ENCODE measurements at places on chromosomes 7 and 10.

- no peak for DNase-seq
Measured at GRCh38 chr7:126979722-126980121, 273.0 kb downstream of the GRM8 start.

- DNase-seq = no peak
Measured at GRCh38 chr7:30263090-30263710, 21.2 kb upstream of the ZNRF2 start.

GRCh38 chr7:70114806-70115205 lies 516.5 kb downstream of the AUTS2 start:
- no peak for DNase-seq

DNA sequence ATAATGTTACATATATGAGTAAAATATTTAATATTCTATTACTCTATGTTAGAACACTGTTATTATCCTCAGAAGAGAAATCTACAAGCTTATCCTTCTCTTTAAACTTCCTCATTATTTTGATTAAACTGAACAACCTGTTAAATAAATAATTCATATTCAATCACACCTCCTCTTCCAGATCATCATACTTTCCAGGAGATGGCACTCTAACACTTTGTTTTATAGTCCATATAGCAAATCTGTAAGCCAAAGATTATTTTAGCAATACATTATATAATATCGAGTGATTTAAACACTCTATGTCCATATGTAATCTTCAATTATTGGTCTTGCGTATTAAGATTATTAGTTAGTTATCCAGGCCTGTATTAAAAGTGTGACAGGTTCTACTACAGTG lies 694.1 kb downstream of the ANKRD7 start:
- DNase-seq = peak; percentile 7

GRCh38 chr10:43041422-43042342 lies 35.2 kb upstream of the RET start:
- DNase-seq = no peak

- DNase-seq = no peak
Measured at GRCh38 chr10:3056280-3057037, 10.9 kb upstream of the PFKP start.

- no peak for DNase-seq
Measured at GRCh38 chr7:123244768-123245167, 45.0 kb upstream of the SLC13A1 start.

GRCh38 chr7:74228951-74229900 lies 19.4 kb downstream of the LAT2 start:
- no peak for DNase-seq

GRCh38 chr7:8390262-8390626 lies 43.2 kb upstream of the NXPH1 start:
- no peak for DNase-seq

DNA sequence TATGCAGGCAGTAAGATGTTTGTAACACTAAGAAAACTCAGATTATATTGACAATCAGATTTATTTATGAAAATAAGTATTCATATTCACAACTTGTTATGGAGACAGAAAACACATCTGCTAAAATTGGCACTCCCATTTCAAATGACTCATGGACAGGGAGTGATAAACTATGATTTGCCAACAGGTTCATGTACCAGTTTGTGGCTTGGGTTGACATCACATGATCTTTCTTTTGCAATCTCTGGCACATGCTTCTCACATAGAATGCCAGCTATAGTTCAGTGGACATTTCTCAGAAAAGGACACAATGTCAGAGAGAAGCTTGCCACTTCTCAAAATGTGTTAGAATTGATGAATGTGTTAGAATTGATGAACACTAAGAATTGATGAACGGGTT lies 663.2 kb upstream of the ANKRD30A start:
- DNase-seq = peak; percentile 12

DNA sequence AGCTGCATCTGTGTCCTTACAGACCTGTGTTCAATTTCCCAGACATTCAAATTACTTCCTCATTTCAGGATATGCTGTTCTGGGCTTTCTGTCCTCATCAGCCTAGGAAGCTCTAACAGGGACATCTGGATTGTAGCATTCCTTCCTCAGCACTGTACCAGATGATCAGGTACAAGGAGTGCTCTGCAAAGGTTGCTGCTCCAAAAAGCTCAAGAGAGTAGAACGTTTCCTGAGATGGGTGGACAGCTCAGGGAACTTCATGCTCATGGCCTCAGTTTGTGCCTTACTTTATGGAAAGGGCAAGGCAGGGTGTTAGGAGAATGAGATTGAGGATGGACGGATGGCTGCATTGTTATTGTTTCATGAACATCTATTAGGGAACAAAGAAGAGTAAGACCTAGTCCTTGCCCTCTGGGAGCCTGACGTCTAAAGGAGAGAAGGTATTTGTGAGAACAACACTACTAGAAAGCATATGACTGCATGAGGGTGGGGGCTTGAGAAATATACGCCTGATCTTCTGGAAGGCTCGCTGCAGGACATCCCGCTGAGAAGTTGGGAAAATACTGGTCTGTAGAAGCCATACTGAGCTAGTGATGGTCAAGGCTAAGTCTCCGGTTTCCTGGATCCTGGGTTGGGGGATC lies 10.5 kb upstream of the ZNF212 start:
- no peak for DNase-seq

DNA sequence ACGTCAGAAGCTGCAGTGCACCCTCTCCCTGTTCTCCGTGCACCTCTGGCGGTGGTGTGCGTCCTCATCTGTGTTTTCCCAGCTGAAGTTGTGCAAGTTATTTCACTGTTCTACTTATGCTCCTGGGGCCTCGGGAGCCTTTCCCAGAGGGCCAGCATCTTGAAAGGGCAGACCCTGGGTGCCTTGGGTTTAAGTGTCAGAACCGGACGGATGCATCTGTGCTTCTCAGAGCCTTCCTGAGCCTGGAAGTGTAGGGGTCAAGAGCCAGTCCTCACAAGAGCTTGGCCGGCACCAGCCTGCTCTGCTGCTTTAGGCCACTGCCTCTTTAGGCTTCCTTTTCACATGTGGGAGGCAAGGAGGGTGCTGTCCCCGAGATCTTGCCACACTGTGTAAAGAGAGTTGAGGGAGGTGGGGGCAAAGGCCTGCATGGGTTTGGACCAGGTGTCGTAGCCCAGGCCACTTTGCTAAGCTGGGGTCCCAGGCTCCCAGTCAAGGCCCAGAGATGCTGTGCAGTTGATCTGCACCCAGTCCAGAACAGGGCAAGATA lies 128.9 kb upstream of the NPS start:
- DNase-seq = no peak

DNA sequence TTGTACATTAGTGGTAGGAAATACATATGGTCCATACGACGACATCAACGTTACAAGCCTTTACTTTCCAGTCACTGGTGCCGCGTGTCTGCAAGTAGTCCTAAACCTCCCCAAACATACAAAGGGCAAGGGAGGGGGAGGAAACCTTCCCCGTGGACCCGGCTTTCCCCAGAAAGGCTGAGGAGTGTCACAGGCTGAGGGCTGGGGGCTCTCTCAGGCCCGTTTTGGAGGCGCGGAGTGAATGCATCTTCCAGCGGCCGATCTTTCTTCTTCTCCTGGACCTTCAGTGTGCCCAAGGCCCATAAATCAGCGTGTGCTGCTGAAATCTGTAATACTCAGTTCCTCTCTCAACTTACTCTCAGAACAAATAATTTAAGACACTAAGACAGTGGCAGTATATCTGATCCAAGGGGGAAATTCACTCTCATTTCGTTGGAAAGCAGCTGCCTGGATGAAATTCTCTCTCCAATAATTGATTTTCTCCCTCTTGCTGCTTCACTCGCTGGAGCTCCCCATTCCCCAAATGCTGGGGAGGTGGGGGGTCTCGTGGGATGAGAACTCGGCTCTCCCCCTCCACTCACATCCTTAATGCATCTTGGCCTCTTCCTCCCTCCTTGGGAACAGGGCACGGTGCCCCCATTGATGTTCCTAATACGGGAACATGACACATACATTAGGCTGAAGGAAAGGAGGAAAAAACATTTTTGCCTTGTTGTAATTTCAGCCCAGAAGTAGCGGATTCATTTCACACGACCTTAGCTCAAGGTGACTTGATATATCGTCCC lies 126.1 kb downstream of the ADARB2 start:
- DNase-seq = no peak

DNA sequence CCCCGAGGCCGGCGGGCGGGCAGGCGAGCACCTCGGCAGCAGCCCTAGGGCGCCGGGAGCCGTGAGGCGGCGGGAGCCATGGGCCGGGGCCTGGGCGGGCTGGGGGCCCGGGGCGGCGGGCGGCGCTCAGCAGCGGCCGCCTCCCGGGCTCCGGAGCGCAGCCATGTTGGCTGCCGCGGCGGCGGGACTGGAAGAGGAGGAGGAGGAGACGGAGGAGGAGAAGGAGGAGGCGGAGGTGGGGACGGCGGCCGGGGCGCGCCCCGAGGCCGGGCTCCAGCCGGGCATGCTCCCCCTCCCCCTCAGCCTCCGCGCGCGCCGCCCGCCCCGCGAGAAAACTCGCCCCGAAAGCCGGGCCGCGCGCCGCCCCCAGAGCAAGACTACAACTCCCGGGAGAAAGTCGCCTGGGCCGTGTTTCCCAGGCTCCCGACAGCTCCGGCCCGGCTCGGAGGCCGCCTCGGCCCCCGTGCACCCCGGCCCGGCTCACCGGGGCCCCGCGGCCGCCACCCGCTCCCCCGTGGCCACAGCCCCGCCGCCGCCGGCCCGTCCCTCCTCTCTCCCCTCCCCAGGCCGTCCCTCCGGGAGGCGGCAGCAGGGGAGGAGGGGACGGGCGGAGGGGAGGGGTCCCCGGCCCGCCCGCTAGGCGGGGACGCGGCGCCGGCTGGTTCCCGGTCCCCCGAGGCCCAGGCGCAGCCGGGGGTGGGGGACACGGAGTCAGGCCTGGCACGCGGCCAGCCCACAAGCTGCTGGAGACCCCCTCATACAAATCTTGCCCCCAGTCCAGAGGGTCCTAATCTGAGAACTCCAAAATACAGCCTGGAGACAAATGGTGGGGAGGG lies at the start of gene DLG5:
Gene DLG5, minus strand, starts transcription at position 190 of the 836 bp plus-strand sequence. CDS start 235 bp downstream, outside the sequence.
- DNase-seq = no peak

DNA sequence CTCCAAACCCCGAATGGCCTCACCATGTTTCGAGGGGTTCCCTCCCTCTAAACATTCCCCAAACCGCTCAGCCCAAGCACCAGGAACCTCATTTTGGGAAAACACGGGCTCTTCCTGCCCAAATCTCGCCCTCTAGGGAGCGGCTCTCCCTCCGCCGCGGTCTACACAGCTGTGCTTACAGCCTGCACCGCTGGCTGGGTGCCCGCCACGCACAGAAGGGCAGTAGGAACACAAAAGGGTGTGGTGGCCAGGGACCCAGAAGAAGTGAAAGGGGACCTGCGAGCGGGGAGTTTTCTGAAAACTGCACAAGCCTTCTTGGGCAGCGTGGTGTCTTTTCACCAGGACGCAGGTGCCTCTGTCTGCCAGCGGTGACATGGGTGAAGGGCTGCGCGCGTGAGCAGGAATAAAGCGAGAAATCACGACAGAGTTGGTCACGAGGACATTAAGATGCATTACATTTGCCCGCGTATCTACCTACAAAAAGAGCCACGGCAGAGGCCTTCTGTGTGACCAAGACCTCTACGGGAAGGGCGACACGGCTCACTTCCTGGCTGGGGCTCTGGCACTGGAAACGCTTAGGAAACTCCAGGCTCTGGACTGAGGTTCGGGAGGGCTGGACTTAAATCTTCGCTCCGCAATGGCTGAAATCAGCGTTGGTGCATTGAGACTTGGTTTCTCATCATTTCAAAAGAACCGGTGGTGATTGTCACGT lies 171.7 kb downstream of the LSM5 start:
- no peak for DNase-seq

DNA sequence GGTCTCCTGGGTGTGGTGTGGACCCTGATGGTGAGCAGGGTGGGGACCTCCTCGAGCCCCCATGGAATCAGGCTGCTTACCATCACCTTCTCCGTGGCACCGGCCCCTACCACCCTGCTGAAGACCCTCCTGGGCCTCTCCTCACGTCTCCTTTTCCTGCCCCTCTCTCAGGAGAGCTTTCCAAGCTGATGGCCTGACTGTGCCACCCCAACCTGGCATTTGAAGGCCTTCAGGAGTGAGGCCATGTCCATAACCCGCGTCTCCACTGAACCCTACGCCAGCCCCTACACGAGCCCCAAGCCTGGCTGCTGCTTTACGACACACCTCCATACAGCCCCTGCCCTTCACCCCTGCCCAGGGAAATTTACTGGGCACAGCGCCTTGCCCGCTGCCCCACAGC lies 55.4 kb downstream of the ZRANB1 start:
- DNase-seq = no peak

DNA sequence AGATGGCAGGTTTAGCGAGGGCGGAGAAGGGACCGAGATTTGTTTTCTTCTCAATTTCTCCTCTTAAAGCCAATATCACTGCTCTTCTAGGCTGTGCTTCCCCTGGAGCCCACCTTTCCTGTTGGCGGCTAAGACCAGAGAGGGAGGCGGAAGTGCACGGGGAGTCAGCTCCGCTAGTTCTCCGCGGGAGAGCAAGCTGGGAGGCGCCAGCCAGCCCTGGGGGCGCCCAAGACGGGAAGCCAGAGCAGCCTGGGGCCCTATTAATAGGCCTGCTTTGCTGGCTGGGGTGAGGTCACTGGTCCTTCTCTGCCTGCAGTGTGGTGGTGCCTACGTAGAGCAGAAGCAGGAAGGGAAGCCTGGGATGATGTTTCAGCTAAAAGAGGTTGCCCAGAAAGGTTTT lies 61.6 kb downstream of the LSM5 start:
- no peak for DNase-seq

- DNase-seq = no peak
Measured at GRCh38 chr10:112374724-112375541, 1.0 kb downstream of the ACSL5 start.

GRCh38 chr10:125363791-125364190 lies 203.4 kb upstream of the CTBP2 start:
- DNase-seq = no peak

- DNase-seq = peak; percentile 55
Measured at GRCh38 chr10:93199191-93199751, 125.6 kb downstream of the CYP26A1 start.

GRCh38 chr10:59895629-59896116 lies 10.7 kb downstream of the CCDC6 start:
- no peak for DNase-seq

DNA sequence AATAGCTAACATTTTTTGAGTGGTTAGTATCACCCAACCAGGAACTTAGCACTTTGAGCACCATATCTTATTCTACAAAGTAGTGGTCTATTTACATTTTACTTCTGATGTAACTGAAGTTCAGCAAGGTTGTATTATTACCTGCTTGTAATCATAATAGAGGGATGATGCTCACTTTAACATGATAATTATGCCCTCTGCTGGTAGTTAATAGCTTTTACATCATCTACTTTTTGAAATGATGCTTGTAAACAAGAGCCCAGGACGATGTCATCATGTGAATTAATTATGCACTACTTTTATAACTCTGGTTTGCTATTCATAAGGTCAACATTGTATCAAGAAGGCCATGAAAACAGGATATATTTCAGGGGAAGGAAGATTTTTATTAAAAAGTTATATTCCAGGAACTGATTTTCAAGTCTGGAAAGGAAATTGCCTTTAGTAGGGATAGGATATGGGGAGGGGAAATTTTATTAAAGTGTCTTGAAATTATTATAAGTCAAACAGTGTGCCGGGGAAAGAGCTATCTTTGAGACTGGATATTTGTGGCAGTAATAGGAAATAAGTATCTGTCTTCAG lies 80.3 kb upstream of the SCIN start:
- DNase-seq = no peak

- no peak for DNase-seq
Measured at GRCh38 chr7:28815928-28816373, 142.2 kb downstream of the TRIL start.
